ENCODE measurements at places on chromosomes 12 and 14.

GRCh38 chr12:5248230-5248629, 183.7 kb upstream of the NTF3 start:
- no peak for DNase-seq

DNA sequence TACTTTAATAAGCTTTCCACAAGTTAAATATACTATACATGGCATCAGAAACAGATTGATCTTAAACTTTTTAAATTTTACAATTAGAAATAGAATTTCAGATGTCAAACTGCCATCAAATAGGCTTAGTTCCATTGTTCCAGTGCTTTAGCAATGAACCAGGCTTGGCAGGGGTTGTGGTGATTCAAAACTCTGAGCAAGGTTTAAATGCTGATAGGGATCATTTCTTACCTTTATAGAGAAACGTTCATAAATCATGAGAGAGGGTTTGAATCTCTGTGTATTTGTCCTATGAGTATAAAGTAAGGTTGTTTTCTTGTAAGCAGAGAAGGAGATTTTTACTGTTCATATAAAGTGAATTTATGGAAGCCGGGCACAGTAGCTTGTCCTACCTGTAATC, 794.5 kb upstream of the TBX3 start:
- no peak for DNase-seq

- no peak for DNase-seq
Observed at GRCh38 chr14:61510736-61511557, 184.4 kb upstream of the HIF1A start.

DNA sequence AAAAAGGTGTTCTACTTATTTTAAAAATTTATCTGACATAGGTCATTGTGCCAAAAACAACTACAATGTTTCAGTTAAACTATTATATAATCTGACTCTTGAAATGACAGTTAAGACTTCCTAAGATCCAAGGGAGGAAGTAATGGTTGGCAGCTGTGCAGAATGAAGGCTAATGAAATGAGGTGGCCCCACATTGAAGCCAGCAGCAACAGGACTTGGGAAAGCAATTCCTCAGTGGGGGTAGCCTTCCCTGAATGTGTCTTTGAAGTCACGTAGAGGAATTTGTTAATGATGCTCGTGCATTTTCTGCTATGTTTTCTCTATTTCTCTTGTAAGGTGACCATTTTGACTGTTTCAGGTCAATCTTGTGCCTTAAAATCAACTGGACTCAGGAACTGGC, 162.4 kb upstream of the DAAM1 start:
- no peak for DNase-seq

DNA sequence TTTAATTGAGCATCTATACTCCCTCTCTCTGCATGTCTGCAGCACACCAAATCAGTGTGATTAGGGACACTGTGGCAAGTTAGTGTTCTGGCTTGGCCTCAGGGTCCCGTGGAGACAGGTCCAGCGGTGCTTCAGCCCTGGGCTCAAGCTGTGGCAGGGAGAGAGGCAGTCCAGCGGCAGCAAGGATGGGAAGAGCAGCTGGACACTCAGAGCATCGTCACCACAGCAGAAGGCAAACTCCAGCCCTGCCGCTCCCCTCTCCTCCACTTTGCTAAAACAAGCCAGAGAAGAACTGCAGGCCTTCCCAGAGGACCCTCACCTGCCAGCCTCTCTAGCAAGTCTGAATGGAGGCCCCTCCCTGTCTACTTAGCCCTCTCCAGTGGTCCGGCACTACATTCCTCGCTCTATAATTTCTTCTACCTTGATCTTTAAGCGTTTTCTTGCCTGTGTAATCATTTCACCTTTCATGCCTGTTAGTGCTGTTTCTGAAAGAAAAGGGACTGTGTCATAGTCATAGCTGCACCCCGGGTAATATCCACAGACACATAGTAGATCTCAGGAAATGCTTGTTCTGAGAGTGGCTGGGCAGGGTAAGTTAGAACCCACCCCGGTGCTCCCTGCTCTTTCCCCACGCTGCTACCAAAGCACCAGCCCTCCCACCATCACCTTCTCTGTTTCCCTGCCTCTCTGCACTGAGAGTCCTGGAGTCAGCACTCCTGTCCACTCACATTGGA, 22.1 kb downstream of the ZFP36L1 start:
- DNase-seq, result no peak

DNA sequence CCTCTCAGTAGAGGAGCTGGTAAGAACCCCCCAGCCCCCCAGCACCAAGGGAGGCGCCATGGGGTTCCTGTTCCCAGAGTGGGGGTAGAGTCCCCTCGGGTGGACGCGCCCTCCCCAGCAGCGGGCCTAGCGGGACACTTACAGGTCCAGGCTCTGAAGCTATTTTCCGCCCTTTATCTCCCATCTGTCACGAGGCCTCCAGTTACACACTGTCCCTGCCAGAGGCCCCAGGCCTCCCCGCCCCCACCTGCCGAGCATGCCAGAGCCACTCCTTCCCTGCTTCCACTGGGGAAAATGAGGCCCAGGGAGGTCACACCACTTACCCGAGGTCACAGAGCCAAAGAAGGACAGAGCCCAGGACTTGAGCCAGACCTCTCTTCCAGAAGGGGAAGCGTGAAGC, 3.1 kb downstream of the C14orf180 start:
- no peak for DNase-seq

DNA sequence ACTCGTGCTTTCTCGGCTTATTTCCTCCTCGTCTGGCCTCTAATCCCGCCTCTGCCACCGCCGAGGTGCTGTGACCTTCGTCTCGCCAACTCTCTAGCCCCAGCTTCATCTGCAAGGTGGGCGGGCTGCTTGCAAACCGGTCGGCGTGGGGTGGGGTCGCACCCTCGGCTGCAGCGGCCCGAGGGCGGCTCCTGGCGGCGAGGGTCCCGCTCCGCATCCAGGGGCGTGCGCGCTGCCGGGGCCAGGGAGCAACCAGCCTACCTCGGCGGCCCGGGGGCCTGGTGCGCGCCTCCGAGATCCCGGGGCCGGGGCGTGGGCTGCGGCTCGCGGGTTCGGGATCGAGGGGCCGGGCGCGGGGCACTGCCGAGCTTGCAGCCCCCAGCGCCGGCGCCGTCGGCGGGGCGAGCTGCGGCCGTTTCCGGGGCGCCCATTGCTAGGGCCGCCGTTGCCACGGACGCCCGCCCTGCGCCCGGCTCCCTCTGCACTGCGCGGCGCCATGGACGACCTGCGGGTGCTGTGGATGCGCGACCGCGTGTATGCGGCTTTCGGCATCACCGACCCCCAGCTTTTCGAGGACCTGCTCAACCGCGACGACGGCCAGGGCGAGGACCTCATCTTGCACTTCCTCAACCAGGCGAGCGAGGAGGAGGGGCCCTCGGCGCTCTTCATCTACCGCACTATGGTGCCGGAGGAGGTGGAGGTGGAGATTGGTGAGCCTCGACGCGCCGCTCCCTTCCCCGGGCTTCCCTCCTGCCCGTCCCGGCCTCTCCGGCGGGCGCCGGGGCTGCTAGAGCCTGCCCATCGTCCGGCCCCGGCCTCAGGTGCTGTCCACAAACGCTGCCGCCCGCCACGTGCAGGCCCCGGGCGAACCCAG, at the start of gene DNAH10:
DNAH10 (plus strand) TSS at position 461 of the 874 bp plus-strand sequence; CDS start at position 497, 36 bp downstream.
- DNase-seq, result peak; percentile 52

DNA sequence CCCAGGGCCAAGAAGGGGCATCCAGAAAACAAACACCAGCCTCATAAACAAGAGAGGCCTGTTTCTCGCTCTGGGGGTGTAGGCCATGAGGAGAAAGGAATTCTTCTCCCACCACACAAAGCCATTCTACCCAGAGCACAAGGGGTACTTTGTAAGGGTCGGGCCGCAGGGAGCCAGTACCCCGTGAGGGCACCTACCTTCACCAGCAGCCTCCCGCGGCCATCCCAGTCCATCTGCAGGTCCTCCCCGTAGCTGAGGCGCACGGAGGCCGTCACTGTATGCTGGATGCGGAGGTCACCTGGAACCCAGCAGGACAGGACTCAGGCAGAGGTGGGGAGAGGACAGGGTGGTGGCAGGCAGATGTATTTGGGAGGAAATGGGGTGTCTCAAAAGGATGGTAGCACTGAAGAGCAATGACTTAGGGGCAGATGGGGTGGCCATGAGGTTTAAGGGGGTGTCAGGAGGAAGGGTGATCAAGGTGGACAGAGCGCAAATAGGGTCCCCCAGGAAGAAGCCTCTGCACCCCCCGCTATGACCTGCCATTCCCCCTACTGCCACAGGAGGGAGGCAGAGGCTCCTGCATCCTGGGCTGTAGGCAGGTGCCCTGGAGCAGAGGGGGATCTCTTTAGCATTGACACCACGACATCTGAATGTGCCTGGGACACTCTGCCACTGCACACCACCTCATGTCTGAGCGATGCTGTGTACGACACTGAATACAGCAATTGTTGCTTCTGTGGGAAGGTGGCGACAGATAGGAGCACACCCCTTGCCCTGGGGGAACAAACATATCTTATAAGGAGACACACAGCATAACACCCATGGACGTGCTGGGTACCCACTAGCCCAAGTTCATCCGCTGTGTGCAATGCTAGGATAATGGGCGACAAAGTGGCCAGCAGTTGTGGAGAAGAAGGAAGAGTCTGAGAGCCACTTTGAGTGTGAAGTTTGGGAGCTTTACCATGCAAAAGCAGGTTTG, 61.4 kb downstream of the VWF start:
- peak; percentile 25 for DNase-seq

- DNase-seq, result no peak
Observed at GRCh38 chr14:34256223-34256622, 205.8 kb downstream of the SPTSSA start.

DNA sequence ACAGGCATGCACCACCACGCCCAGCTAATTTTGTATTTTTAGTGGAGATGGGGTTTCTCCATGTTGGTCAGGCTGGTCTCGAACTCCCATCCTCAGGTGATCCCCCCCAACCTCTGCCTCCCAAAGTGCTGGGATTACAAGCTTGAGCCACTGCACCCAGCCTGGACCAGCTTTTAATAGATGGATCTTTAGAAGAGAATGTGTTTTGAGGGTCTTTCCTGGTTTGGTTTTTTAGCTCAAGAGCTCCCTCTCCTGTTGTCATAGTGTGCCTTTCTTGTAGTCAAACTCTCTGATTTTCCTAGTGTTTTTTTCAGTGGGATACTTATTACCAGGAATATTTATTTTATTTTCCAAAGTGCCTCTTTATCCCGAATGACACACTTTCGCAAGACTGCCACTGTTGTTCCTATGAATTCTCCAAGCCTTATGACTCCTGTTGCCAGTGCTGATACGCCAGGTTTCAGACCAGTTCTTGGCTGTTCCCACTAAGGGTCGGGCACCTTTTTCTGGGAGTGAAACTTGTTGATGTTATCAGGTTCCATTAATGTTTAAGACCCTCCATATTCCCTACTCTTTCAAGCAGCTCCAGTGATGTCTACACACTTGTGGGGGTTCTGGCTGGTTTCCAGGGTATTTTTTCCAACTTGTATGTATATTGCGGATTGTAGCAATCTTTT, 31.5 kb upstream of the LIMA1 start:
- no peak for DNase-seq

GRCh38 chr14:64604001-64604400, 54.2 kb downstream of the PPP1R36 start:
- no peak for DNase-seq

DNA sequence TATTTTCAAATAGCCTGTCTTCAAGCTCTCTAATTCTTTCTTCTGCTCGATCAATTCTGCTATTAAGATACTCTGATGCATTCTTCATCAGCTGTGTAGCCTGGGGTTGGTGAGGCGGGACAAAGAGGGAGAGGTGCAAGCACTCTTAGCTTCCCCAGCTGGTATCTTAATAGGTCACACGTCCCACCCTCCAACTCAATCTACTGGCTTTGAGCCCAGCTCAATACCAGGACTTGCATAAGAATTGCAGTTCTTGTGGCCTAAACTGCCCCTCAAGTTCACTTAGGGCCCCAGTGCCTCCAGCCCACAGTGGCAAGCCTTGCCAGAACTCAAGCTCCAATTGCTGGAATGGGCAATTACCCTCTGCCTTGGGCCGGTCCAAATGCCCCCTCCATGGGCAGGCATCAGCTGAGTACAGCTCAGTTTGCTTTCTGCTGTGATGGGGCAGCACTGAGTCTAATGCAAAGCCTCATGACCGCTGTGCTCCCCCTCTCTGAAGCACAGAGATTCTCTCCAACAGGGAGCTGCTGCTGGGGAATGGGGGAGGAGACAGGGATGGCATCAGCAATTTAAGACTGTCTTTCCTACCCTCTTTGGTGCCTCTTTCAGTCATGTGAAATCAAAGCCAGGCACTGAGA, 5.6 kb upstream of the SPATA7 start:
- DNase-seq, result no peak

DNA sequence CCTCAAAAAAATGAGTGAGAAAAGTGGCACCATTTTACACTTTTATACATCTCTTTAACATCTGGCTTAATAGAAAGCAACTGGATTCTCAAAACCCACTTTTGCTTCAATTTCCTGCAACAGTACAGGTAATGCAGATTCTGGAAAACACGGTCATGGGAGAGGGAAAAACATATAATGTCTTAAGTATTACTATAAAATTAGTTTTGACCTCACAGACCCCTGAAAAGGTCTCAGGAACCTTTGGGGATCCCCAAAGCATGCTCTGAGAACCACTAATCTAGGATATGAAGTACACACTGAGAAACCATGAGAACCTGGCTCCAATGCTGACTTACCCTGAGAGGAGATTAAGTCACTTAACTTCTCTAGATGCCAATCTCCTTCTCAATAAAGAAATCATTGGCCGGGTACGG, 64.7 kb downstream of the PPP2R5E start:
- DNase-seq, result no peak
